Activated CD4-positive, alpha-beta T cell treated with anti-CD3 and anti-CD28 coated beads for 4 hours (primary cell): ENCODE measurements at places on chromosomes 2 and 18.

DNA sequence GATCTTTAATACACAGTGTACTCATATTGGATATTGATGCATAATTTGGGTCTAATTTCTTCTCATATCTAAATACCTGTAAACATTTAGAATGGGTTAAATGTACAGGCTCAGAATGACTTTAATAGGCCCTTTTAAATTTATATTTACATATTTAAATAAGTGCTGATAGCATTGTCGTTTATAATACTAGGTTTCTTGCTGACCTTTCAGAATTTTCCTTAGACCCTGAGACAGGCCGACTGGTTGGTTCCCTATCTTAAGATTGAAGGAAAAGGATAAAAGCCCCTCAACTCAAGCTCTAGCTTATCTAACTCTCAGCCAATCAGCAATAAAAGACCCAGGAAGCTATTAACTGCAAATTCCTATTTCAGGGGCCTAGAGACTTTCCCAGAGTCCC is 67.8 kb upstream of the HNMT start:
- no peak for DNase-seq

DNA sequence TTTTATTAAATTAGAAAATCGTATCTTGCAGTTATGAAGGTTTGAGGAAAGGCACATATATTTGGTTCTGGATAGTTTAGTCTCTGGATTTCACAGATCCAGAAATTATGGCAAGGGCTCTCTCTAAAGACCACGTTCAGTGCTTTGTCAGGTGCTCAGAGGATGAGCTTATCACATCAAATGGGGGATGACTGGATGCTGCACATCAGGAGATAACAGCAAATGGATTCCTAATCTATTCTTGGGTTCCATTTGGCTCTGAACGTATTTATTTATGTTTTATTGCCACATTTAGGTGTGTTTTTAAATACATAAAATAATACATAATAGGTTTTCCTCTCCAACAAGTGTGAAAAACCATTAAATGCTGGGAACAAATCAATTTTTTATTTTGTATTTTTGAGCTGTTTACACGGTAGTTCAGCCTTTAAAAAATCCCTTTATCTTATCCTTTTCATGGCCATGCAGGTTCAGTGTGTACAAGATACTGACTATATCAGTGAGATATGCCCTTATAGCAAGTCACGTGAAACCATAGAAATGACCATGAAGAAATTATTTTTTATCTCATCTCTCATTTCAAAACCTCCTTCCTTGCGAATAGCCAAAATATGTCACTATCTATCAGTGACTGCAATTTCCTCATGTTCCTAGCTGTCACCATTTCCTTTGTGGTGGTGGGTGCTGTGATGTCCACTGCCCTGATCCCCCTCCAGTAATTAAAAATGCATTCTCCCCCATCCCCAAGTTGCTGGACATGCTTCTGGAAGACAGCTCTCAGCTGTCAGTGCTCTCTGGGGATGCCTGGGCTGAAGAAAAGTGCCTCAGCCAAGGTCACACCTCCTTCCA is 25.9 kb upstream of the CXCR4 start:
- DNase-seq: no peak

GRCh38 chr2:128304715-128305554 is 13.7 kb downstream of the HS6ST1 start:
- no peak for DNase-seq

GRCh38 chr18:50182511-50182910 is 12.4 kb downstream of the MYO5B start:
- no peak for DNase-seq

- no peak for DNase-seq
Measured at GRCh38 chr18:80132180-80132812, 23.2 kb downstream of the ADNP2 start.

- peak; percentile 83 for DNase-seq
Measured at GRCh38 chr18:69935319-69936190, 12.1 kb downstream of the CD226 start.

DNA sequence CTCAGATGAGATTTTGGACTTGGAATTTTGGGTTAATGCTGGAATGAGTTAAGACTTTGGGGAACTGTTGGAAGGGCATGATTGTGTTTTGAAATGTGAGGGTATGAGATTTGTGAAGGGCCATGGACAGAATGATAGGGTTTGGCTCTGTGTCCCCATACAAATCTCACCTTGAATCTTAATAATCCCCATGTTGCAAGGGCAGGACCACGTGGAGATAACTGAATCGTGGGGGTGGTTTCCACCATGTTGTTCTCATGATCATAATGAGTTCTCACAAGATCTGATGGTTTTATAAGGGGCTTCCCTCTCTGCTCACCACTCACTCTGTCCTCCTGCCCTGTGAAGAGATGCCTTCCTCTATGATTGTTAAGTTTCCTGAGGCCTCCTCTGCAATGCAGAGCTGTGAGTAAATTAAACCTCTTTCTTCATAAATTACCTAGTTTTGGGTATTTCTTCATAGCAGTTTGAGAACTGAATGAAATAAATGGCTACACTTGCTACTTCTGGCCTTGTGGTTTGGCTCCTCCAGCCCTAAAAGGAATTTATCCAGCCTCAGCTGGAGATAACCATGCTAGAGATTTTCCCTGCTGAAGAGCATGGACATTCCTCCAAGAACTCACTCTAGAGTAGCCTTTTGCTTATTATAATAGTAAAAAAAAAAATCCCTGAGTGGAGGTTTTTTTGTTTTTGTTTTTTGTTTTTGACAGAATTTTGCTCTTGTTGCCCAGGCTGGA is 144.3 kb upstream of the TFPI start:
- DNase-seq: no peak

DNA sequence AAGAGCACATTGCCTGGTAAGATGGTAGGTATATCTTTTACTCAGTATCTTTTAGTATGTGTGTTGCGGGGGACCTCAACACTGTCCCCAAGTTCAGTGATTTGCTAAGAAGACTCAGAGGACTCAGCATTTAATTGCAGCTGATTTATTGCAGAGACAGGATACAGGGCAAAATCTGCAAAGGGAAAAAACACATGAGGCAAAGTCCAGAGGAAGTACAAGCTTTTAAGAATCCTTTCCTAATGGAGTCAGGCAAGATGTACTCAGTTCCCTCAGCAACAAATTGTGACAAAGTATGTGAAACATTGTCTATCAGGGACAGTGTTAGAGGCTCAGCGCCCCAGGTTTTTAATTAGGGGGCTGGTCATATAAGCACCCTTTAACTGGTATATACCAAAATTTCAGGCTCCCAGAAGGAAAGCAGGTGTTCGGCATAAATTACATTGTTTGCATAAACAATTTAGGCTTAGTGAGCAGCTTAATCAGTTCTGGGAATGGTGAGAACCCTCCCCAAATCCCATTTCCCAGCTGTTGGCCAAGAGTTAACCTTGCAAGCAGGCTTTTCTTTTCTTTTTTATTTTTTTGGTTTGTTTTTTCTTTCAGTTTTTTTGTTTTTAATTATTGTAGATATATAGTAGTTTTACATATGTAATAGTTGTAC is 41.7 kb downstream of the RAB3GAP1 start:
- DNase-seq: no peak

GRCh38 chr2:165010556-165010955 is 55.2 kb upstream of the SLC38A11 start:
- no peak for DNase-seq

GRCh38 chr18:35728676-35729075 is 147.1 kb downstream of the GALNT1 start:
- DNase-seq: no peak

GRCh38 chr2:60106836-60107529 is 446.5 kb downstream of the BCL11A start:
- no peak for DNase-seq

- DNase-seq: no peak
Measured at GRCh38 chr2:45929674-45930395, 278.4 kb downstream of the PRKCE start.

DNA sequence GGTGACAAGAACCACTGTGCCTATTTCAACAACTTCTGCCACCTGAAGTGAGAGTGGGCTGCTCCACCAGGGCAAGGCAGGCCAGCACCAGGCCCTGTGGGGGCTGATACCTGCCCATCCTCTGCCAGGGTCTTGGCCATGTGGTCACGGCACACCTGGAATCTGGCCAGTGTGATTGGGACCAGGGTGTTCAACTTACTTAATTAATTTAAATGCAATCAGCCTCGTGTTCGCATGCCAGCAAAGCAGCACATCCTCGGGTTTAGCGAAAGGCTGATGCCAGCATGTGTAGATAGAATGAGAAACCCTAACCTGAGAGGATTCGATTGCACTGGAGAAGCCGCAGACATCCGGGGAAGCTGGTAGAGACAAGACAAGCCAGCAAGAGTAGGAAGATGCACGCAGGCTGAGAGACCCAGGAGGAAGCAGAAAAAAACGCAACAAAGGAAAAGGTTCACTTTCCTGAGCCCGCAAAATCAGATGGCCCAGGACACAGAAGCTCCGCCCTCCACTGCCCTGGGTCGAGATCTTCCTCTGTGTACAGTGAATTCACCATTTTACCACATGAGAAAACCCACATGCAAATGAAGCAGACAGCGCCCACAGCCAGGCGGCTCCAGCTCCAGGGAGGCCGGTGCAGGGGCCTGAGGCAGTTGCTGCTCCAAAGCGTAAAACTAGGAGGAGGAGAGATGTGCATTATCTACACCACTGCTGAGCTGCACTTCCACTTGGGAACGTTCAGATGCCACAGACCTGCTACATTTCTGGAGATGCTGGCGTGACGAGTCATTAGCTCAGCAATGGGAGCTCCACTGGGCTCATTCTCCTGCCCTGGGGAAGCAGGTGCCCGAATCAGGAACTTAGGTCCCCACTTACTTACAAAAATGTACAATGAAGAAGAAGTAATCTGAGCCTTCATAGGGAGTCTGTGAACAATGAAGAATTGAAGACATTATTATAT is 92.1 kb downstream of the TMEM18 start:
- DNase-seq: peak; percentile 20
